Activated T-cell treated with anti-CD3 and anti-CD28 coated beads, Interleukin-2, amount 50 U/mL, for 4 hours (primary cell): ENCODE measurements at places on chromosomes 1 and 21.

DNA sequence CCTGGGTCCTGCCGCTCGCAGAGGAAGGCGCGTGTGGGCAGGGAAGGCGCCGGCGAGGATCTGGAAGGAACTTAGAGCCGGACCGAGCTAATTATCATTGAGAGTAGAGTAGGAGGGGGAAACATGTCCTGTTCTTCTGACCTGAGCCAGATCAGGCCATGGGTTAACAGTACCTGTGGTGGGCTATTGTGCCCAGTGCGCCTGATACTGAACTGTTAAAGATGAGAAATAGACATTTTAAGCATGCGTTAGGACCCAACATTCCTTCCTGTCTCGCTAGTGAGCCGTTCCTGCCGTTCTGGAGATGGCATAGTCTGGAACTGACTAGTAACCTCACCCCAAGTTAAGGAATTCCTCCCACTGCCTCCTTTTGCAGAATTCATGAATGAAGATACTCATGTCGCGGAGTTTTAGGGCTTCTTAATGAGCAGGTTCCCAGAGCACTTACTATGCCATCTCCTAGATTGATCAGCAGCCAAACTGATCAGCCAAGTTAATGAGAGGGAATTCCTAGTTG lies 870 bp downstream of the STRIP1 start:
- no peak for DNase-seq

GRCh38 chr1:46804926-46805325 lies 6.1 kb downstream of the CYP4B1 start:
- no peak for DNase-seq

- DNase-seq, result no peak
These were observed 719 bp downstream of the MFAP2 start for GRCh38 chr1:16979475-16980327.

GRCh38 chr1:91799863-91800262 lies 86.1 kb downstream of the TGFBR3 start:
- no peak for DNase-seq

DNA sequence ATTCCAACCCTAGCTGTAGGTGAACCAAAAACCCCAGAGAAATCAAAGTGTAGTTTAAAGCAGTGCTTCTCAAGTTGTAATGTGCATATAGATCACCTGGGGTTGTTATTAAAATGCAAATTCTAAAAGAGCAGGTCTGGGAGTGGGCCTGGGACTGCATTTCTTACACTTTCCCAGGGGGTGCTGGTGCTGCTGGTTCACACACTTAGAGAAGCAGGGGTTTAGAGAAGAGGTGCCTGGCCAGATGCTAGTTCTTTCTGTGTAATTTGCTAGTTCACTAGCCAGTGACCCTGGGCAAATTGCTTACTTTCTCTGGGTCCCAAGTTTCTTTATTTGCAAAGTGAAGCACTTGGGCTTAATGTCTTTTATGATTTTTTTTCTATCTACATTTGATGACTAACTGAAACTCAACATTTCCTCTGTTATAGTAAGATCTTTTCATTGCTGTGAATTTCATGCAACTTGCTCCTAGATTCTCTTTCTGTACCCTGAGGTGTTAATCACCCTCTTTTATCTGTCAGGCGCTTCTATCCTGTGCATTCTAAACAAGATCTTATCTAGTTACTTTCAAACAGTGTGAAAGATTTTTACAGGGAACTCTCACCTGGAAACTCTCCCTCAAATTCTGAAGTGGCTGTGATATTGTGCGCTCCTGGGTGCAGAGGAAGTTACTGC lies 141.9 kb upstream of the UBE2U start:
- DNase-seq, result no peak

- DNase-seq, result no peak
These were observed 63.6 kb upstream of the DENND1B start for GRCh38 chr1:197838836-197839235.

GRCh38 chr1:119040906-119041305 lies 52.8 kb upstream of the TBX15 start:
- no peak for DNase-seq

DNA sequence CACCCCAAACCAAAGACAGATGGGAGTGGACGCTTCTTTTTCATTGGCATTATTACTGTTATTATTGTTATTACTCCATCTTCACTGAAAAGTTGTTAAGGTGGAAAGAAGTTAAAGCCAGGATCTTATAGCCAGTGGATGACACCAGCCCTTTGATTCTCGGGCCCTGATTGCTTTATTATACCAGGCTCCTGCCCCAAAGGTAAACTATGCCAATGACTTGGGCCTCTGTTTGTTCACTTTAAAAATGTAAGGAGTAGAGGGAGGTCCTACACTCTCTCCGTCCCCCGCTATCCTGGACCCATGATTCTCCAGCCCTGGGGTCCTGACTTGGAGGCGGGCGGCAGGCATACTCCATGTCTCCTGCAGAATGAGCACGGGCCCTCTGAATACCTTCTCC lies 106.8 kb downstream of the TOMM20 start:
- no peak for DNase-seq

- DNase-seq, result no peak
These were observed 56.4 kb downstream of the AHCTF1 start for GRCh38 chr1:246875041-246876026.

GRCh38 chr1:175628548-175629317 lies 114.7 kb downstream of the TNR start:
- DNase-seq, result no peak

GRCh38 chr1:205068457-205069040 lies 15.7 kb downstream of the TMEM81 start:
- no peak for DNase-seq

- DNase-seq, result no peak
These were observed 16.3 kb upstream of the ACKR1 start for GRCh38 chr1:159188375-159188788.

- DNase-seq, result no peak
These were observed 60.0 kb upstream of the EPS8L3 start for GRCh38 chr1:109823543-109824348.

- DNase-seq, result no peak
These were observed 12.0 kb downstream of the MDM4 start for GRCh38 chr1:204528241-204528640.

- DNase-seq, result no peak
These were observed 127.1 kb upstream of the ARHGEF16 start for GRCh38 chr1:3327389-3327702.

DNA sequence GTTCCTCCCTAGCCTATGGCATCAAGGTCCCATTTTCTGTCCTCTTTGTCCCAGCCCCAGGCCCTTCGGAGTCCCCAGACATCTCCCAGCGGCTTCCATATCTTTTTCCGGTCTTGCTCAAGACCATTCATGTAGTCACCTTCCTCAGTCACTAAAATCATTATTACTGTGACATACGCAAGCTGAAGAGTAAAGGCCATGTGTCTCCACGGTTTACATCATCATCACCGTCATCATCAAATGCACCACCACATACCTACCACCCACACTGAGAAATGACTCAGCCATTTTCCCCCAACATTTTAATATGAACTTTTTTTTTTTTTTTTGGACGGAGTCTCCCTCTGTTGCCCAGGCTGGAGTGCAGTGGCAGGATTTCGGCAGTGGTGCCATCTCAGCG lies 43.4 kb downstream of the FHAD1 start:
- DNase-seq, result no peak

DNA sequence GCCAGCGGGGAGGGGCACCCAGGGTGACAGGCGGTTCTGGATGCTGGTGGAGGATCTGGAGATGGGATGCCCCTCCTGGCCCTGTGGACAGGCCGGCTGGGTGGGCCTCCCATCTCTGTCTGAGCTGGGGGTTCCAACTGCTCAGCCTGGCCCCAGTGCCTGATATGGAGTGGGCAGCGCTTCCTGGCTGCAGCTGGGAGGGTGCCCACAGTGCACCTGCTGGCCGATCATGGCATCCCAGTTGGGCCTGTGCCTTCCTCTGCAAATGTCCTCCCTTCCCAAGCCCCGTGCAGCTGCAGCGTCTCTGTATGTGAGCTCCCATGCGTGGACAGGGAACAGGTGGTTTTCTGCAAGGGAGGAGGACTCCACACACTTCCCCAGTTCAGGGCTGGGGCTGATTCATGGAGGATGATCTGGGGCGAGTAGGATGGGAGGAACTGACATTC lies 2.1 kb downstream of the PFKL start:
- no peak for DNase-seq

- DNase-seq, result no peak
These were observed 14.8 kb upstream of the ZDHHC18 start for GRCh38 chr1:26811708-26812107.

- no peak for DNase-seq
These were observed 62.3 kb upstream of the SLC25A33 start for GRCh38 chr1:9476790-9477463.

- DNase-seq, result no peak
These were observed 31.9 kb downstream of the CAPN9 start for GRCh38 chr1:230778916-230779590.

DNA sequence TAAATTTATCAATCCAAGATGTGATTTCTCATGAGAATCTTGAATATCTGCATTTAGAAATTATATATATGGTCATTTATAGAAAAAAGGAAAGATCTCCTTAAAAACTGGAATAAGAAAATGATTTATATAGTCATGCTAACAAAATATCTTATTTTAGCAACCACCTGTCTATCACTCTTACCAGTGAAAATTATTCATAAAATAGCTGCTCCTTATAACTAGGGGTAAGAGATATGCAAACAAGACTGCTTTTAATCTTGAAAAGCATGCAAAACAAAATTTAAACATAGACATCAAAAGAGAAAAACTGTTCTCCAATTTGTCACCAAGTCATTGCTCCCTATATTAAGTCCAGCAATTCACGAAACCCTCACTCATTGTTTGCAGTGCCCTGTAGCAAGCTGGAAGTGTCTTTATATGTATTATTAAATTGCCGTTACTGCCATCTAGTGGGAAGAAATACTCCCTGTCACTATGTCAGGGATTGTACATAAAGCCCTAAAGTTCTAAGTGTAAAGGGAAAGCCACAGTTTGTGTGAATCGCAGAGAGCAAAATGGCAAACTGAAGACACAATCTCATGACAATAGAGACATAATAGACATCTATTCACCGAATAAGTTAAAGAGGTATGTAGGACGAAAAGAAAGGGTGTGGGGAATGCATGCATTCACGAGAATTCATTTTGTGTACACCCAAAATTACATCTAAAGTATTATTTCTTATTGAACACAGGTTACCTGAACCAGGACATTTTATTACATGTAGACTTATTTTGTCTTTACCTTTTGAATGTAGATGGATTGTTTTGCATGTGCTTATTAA lies 600.5 kb downstream of the USP25 start:
- no peak for DNase-seq

DNA sequence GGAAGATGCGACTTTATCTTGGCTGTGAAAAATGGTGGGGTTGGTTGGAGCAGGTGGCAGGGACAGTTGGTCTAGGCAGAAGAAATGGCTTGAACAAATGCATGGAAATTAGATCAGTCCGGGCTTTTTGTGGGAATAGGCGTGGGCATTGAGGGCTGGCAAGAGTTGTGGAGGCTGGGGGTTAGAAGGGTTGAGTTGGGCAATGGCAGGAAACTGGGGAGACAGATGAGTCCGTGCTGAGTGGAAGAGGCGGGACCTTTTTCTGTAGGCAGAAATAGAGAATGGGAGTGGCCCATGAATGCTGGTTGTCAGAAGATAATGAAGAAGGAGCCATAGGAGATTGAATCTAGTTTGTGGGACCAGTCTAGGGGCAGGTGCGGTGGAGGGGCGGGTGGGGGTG lies 6.9 kb downstream of the PDPN start:
- DNase-seq, result no peak

GRCh38 chr1:113874012-113874879 lies 2.7 kb upstream of the PTPN22 start:
- no peak for DNase-seq

DNA sequence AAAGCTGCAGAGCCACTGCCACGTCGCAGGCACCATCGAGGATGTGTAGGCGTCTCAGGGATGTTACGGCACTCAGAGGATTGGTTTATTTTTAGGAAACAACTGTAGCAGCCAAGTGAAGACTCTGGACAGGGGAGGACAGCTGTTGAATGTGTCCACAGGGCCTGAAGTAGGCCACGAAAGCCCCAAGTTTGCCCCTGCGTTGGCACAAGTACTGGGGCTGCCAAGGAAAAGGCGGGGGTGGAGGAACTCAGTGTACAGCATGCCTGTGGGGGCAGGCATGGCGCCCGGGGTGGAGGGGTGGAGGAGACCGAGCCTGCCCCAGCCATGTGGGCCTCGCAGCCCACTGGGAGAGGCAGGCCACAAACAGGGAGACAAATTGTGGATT lies 89.7 kb downstream of the ADARB1 start:
- no peak for DNase-seq

- no peak for DNase-seq
These were observed 19.2 kb upstream of the SYDE2 start for GRCh38 chr1:85219853-85220610.

DNA sequence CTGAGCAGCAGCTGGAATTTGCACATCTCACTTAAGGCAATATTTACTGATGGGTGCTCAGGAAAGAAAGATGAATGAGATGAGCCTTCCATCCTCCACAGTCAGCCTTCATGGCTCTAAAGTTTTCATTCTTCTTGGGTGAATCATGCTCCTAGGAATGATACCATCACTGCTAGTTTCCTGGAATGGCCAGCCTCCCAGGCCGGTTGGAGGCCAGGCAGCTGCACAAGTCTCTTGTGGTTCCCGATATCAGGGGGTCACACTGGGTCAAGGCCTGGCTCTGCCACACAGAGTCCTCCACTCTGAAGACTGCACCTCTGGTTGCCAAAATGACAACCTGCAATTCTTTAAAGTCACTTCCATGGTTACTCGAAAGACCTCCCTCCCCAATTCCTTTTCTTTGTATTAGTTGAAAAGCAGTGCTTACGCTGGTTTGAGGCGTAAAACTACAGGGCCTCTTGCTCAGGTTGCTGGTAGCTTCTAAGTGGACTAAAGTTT lies 46.2 kb upstream of the PALMD start:
- DNase-seq, result no peak

DNA sequence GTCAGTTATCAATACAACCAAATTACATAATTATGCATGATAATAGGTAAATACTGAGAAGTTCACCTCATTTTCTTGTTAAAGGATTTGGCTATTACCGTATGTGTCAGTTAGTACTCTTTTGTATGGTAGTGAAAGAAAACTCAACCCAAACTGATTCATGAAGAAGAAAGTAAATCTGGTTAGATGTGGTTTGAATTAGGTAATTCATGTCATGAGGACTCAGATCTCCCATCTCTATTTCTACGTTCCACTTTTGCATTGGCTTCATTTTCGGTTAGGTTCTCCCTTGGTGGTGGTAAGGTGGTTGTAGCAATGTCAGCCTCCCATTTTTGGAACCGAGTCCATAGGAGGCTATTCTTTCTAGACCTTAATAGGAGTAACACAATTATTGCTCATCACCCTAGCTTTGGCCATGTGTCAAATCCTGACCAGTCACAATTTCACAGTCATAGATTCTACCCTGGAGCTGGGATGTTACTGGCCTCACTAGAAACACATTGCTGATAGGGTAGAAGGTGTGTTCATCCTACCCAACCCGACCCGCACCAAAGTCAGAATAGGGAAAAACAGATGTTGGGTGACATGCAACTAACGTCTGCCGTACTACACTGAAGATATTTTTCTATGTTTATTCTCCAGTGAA lies 97.6 kb downstream of the OSBPL9 start:
- no peak for DNase-seq

GRCh38 chr1:51444534-51445192 lies 74.4 kb downstream of the EPS15 start:
- no peak for DNase-seq

- DNase-seq, result no peak
These were observed 324.0 kb upstream of the NEGR1 start for GRCh38 chr1:72606216-72606810.
